Gastroesophageal sphincter (tissue), 4 donors: ENCODE measurements at places on chromosomes 6 and 20. TPM values are rescaled to one million over a fixed set of nuclear protein-coding genes. Genes with fewer than 3 reads are reported as not detected.

- no peak overlapping the region for H3K4me3 ChIP-seq
- ATAC-seq: no peak
- no peaks in the 10 kb centered on the region for H3K36me3 ChIP-seq
- H3K27me3 ChIP-seq: peaks cover 31% of the 10 kb centered on the region
- no peaks in the 10 kb centered on the region for H3K4me1 ChIP-seq
Observed at GRCh38 chr6:44527583-44528369, 140.3 kb downstream of the CDC5L start.

- no peak overlapping the region for H3K4me3 ChIP-seq
- H3K4me1 ChIP-seq: peaks cover 12% of the 10 kb centered on the region
- H3K27me3 ChIP-seq: peaks cover 3% of the 10 kb centered on the region
- H3K27ac ChIP-seq: no peak overlapping the region
Observed at GRCh38 chr6:169864148-169865020, 113.0 kb downstream of the ERMARD start.

- H3K27ac ChIP-seq: no peak overlapping the region
- H3K36me3 ChIP-seq: no peaks in the 10 kb centered on the region
- H3K27me3 ChIP-seq: no peaks in the 10 kb centered on the region
- H3K4me3 ChIP-seq: no peak overlapping the region
Observed at GRCh38 chr20:8334641-8335040, 202.6 kb downstream of the PLCB1 start.

DNA sequence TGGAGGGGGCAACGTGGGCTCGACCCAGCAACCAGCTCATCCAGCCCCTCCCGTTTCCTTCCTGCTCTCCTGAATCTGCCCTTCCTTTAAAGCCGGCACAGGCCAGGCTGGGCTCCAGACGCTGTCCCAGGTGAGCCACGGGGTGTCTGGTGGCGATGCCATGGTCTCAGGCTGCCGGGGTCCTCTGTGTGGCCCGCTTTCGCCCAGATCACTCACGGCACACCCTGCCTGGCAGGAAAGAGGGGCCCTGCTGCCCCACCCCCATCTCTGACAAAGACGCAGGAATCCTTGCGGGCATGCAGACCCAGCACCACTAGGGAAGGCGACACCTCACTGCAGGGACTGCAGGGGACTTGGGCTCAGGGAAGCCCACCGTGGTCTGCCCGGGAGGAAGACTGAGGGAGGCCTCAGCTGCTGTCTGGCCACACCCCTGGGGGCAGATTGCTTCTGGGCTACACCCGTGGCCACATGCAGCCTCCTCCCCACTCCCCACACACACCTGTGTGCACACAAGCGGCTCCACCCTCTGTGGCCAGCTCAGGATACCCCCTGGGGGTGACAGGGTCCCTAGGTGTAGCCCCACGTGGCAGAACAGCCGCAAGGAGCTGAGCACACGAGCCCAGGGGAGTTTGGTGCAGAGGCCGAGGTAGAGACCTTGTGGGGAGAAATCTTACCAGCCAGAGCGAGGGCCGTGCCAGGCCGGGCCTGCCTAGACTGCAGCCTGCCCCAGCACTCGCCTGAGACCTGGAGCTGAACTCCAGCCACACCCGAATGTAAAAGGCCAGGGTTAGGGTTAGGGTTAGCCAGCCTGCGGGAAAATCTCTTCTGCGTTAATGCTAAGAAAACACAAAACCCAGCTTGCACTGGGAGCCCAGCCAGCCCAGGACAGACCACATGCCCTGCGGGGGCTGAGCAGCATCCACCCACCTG, 104.6 kb downstream of the DLL1 start:
- H3K4me1 ChIP-seq: no peaks in the 10 kb centered on the region
- no peak overlapping the region for H3K4me3 ChIP-seq
- peaks cover 8% of the 10 kb centered on the region for H3K27me3 ChIP-seq
- H3K36me3 ChIP-seq: no peaks in the 10 kb centered on the region
- no peak for ATAC-seq

- no peaks in the 10 kb centered on the region for H3K27me3 ChIP-seq
- no peak for ATAC-seq
- H3K27ac ChIP-seq: no peak overlapping the region
- H3K4me1 ChIP-seq: no peaks in the 10 kb centered on the region
Observed at GRCh38 chr6:124190256-124190655, 386.6 kb downstream of the NKAIN2 start.

DNA sequence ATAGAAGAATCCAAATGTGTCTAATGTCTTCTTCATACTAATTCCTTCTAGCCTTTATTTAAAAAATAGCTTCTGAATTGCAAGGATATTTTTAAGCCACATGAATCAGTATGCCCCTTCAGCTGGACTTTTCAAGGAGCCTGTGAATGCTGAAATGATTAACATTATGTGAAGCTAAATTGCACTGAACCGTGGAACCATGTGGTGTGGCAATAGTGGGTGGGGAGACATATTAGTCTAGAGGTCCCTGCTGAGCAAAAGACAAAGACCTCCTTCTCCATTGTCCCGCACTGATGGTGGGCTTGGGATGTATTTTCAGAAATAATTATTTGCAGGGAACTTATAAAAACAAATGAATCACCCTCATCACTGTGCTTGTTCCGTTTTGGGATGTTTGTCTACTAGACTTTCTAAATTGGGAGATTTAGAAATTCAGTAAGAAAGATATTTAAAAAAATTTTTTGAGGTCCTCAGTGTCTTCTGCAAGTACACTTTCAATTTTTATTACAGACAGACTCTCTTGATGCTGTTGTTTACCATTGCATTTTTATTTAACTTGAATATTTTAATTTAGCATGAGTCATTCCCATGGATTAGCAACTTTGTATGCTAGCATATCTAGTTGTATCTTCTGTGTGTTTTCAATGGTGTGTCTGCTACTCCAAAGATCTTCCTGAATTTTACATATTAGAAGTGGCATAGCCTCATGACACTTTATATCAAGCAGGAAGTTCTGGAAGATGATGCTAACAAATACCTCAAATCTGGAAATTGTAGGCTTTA, 238.1 kb downstream of the LAMA2 start:
- peak; percentile 57 for ATAC-seq
- H3K4me1 ChIP-seq: no peaks in the 10 kb centered on the region
- H3K27ac ChIP-seq: no peak overlapping the region
- H3K27me3 ChIP-seq: no peaks in the 10 kb centered on the region
- H3K4me3 ChIP-seq: no peak overlapping the region

DNA sequence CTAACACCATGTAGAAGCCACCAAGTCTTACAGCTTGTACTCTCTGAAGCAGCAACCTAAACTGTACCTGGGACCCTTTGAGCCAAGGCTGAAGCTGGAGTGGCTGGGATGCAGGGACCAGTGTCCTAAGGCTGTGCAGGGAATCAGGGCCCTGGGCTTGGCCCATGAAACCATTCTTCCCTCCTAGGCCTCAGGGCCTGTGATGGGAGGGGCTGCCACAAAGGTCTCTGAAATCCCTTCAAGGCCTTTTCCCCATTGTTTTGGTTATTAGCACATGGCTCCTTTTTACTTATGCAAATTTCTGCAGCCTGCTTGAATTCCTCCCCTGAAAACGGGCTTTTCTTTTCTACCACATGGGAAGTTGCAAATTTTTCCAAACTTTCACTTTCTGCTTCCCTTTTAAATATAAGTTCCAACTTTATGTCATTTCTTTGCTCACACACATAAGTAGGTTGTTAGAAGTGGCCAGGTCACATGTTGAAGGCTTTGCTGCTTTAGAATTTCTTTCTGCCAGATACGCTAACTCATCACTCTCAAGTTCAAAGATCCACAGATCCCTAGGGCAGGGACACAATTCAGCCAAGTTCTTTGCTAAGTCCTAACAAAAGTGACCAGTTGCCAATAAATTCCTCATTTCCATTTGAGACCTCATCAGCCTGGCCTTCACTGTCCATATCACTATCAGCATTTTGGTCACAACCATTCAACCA, 28.2 kb upstream of the ATXN1 start:
- no peaks in the 10 kb centered on the region for H3K27me3 ChIP-seq
- no peaks in the 10 kb centered on the region for H3K4me1 ChIP-seq
- H3K36me3 ChIP-seq: no peaks in the 10 kb centered on the region
- no peak overlapping the region for H3K27ac ChIP-seq

- H3K27me3 ChIP-seq: peaks cover 20% of the 10 kb centered on the region
- H3K27ac ChIP-seq: no peak overlapping the region
- ATAC-seq: no peak
- no peaks in the 10 kb centered on the region for H3K36me3 ChIP-seq
- H3K4me1 ChIP-seq: no peaks in the 10 kb centered on the region
Observed at GRCh38 chr20:48457193-48458002, 370.4 kb downstream of the PREX1 start.

DNA sequence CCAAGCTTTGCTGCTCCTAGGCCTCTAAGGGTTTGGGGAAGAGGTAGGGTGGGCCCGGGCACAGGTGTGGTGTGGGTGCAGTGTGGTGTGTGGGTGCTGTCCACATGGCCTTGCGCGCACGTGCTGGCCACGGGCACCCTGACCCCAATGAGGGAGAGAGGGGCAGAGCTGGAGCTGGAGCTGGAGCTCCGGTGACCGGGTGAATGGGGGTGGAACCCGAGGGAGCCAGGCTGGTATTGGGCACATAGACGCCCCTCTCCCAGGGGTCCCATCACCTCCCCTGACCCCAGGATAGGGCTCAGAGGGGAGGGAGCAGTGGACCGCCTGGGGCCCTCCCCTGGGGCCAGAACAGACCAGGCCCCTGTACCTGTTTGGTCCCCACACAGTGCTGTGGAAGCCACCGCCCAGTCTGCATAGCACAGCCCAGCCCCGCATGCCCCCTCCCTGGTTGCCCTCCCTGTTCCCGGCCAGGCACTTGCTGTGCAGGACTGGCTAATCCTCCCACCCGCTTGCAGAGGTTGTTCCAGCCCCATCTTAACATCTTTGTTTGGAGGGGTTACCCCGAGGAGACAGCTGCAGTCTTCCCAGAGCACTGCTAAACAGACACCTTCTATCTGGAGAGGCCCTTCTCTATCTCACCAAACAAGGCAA, 984 bp downstream of the ADAM33 start:
- no peaks in the 10 kb centered on the region for H3K4me1 ChIP-seq
- no peaks in the 10 kb centered on the region for H3K36me3 ChIP-seq
- H3K27ac ChIP-seq: peak overlapping the region; percentile 90

DNA sequence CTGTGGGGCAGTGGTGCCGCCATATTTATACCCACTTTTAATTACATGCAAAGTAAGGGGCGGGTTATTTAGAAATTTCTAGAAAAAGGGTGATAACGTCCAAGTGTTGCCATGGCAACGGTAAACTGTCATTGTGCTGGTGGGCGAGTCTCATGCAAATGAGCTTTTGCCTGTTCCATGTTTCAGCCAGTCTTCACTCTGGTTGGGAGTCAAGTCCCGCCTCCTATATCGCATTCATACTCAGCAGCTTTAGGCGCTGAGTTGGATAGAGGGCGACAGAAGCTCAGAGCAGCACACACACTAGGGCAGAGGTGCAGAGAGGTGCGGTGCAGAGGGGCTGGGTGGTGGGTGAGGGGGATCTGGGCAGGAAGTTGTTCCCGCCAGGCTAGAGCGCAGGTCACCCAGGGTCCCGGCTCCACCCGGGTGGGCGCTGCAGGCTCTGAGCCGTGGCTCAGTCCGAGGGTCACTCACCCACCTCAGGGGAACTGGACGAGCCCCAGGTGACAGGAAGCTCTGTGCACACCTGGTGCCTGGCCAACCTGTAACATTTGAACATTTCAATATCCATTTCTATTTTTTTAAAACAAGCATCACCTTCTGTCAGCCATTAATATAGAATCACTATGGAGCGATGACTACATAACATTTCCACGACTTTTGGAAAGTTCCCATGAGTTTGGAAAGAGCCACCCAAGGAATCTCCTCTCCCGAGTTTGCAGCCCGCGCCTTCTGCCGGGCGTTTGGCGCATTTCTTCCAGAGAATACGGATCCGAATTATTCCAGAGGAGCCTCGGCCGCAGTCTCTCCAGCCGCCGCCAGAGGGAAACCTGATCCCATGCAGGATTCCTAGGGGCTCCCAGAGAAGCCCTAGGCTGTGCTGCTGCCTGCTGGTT, 89.1 kb upstream of the PHACTR3 start:
- H3K27me3 ChIP-seq: peaks cover 85% of the 10 kb centered on the region
- H3K4me3 ChIP-seq: no peak overlapping the region
- H3K4me1 ChIP-seq: peaks cover 6% of the 10 kb centered on the region
- no peaks in the 10 kb centered on the region for H3K36me3 ChIP-seq
- ATAC-seq: peak; percentile 70

GRCh38 chr6:41174610-41175009, 11.7 kb upstream of the TREM2 start:
- ATAC-seq: no peak
- H3K27ac ChIP-seq: no peak overlapping the region
- no peaks in the 10 kb centered on the region for H3K4me1 ChIP-seq
- H3K4me3 ChIP-seq: no peak overlapping the region

GRCh38 chr6:18186540-18187250, 31.5 kb downstream of the KDM1B start:
- no peak for ATAC-seq
- H3K27me3 ChIP-seq: no peaks in the 10 kb centered on the region
- H3K27ac ChIP-seq: no peak overlapping the region
- no peak overlapping the region for H3K4me3 ChIP-seq
- H3K36me3 ChIP-seq: no peaks in the 10 kb centered on the region

- H3K4me1 ChIP-seq: no peaks in the 10 kb centered on the region
- H3K27me3 ChIP-seq: no peaks in the 10 kb centered on the region
- H3K36me3 ChIP-seq: no peaks in the 10 kb centered on the region
- no peak for ATAC-seq
- H3K27ac ChIP-seq: no peak overlapping the region
Observed at GRCh38 chr6:98384334-98384733, 450.0 kb upstream of the POU3F2 start.

GRCh38 chr6:75431379-75431778, 62.2 kb downstream of the FILIP1 start:
- peak; percentile 46 for ATAC-seq
- peak overlapping the region; percentile 79 for H3K27ac ChIP-seq
- H3K27me3 ChIP-seq: no peaks in the 10 kb centered on the region
- no peaks in the 10 kb centered on the region for H3K36me3 ChIP-seq
- H3K4me1 ChIP-seq: peaks cover 55% of the 10 kb centered on the region

GRCh38 chr20:43191946-43192863, 2.5 kb upstream of the PTPRT start:
- H3K27me3 ChIP-seq: peaks cover 65% of the 10 kb centered on the region
- no peak overlapping the region for H3K4me3 ChIP-seq
- H3K27ac ChIP-seq: no peak overlapping the region
- ATAC-seq: no peak
- peaks cover 27% of the 10 kb centered on the region for H3K4me1 ChIP-seq
- no peaks in the 10 kb centered on the region for H3K36me3 ChIP-seq

DNA sequence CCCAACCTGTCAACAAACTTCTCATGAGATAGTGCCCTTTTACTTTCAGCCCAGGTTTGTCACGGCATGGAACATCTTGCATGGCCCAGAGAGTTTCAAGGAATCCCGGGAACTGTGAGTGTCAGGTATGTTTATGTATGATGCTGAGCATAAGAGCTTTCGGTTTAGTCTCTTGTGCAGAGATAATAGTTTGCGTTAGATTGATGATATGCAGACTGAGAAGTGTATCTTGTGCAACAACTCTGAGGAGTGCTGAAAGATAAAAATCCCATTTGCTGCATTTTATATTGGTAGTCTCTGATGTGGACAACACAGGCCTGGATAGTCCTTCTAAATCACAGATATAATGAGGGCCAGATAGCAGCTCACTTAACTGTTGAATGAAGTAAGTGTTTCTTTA, 99.0 kb downstream of the TBX18 start:
- no peak overlapping the region for H3K27ac ChIP-seq
- no peaks in the 10 kb centered on the region for H3K27me3 ChIP-seq
- no peak for ATAC-seq
- H3K4me3 ChIP-seq: no peak overlapping the region
- no peaks in the 10 kb centered on the region for H3K36me3 ChIP-seq

The PHF20 gene
- total RNA-seq: 42.0 TPM

The CRYBG1 gene
- total RNA-seq: 4.8 TPM

The MOG gene
- not detected for total RNA-seq

The LTV1 gene
- total RNA-seq: 17.0 TPM

The ADGRB3 gene
- 8.9 TPM for total RNA-seq

The GGTLC1 gene
- total RNA-seq: not detected

The KCNB1 gene
- total RNA-seq: 35.1 TPM

The KIF6 gene
- 1.2 TPM for total RNA-seq

The PRDM13 gene
- total RNA-seq: not detected

The DPPA5 gene
- total RNA-seq: not detected
